CD4-positive, alpha-beta T cell treated with Interferon gamma for 1 hour (primary cell): ENCODE measurements at places on chromosomes 12 and 14.

- DNase-seq = no peak
Measured at GRCh38 chr12:9761419-9761781, 699 bp upstream of the CD69 start.

DNA sequence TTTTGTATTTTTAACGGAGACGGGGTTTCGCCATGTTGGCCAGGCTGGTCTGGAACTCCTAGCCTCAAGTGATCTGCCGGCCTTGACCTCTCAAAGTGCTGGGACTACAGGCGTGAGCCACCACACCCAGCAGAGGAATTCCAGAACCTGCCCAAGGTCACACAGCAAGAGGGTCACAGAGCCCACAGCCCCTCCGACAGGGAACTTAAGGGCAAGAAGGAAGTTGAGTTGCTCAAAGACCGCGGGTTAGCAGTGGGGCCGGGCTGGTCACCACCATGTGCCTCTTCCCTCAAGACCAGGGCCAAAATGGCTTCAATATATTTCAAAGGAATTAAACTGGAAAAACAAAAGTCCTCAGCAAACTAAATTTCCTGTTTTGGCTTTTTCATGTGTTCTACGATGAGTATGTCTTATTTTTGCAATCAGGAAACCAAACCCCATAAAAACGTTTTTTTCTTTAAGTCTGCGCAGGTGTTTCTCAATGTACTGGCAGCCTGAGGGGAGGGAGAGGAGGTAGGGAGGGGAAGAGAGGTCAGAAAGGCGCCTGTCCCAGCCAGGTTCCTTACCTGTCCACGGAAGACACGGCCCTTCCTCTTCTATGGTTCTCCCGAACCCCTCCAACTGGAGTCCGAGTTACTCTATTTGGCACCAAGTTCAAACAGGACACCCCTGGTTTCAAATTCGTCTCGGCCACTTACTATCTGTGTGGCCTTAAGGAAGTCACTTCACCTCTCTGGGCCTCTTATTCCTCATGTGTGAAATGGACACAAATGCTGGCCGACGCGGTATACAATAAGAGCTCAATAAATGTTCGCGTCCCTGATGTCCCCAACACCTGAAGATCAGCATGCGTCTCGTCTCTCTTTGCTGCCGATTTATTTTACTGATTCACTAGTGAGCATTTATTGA is 778 bp downstream of the SLC8B1 start:
- peak; percentile 9 for DNase-seq

DNA sequence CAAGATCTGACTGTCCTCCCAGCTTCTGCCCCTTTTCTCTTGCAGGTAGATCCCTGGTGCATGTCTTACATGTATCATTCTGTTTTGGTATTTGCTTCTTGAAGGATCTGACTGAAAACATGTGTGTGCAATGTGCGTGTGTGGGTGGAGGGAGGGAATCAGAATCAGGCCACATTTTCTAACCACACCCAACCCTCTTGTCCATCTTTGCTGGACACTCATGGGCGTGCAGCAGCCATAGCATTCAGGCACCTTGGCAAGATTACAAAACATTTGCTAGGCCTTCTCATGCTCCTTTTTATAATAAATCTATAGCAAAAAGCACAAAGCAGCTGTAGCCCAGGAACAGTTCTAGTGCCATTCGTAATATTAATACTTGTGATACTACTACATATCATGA is 233.6 kb upstream of the E2F7 start:
- DNase-seq = no peak

DNA sequence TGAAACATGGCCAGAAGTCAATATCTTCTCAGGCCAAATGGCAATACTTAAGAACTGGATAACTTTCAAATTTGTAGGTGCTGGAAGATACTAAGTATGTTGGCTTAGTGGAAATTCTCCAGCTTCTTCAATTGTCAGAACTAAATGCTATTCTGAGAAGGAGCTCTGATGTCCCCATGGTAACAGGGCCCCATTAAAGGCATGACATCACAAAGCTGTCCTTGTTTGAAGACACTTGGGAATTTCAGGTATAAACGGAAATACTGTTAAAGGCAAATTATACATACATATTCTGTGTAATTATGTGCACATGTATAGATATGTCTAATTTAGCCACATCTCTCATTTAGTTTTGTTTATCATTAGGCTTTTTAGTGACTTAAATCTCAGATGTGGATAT is 210.0 kb upstream of the SEL1L start:
- no peak for DNase-seq

DNA sequence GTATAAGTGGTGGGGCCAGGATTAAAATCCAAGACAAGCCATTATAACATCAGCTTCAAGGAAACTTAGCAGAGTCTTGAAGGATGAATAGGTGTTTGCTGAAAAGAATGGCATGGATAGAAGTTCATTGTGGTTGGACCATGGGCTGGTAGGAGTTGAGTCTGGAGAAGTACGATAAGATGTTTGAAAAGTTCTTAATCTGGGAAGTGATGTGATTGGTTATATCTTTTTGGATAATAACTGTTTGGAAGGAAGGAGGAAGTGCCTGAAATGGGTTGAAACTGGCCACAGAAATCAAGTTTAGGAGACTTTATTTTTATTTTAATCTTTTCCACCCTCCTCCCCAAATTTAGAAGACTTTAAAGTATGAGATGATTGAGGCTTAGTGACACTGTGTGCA is 4.9 kb downstream of the DENR start:
- no peak for DNase-seq

- no peak for DNase-seq
Measured at GRCh38 chr14:83491091-83491490, 1957.4 kb upstream of the SEL1L start.

DNA sequence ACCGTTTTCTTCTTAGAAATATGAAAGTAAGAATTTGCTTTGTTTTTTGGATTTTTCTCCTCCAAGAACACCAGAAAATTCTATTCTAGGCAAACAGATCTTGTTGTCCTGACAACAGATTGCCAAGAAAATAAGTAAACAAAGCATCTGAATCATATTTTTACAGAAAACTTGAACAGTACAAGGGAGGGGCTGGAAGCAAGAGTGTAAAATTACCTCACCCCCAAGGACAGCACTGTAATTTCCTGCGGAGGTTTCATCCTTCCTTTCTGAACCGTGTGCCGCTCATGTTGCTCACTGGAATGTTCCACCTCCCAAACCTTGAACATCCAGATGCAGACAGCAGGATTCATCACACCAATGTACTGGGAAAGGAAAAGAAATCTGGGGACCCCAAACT is 5.4 kb upstream of the CAMKK2 start:
- DNase-seq = no peak

DNA sequence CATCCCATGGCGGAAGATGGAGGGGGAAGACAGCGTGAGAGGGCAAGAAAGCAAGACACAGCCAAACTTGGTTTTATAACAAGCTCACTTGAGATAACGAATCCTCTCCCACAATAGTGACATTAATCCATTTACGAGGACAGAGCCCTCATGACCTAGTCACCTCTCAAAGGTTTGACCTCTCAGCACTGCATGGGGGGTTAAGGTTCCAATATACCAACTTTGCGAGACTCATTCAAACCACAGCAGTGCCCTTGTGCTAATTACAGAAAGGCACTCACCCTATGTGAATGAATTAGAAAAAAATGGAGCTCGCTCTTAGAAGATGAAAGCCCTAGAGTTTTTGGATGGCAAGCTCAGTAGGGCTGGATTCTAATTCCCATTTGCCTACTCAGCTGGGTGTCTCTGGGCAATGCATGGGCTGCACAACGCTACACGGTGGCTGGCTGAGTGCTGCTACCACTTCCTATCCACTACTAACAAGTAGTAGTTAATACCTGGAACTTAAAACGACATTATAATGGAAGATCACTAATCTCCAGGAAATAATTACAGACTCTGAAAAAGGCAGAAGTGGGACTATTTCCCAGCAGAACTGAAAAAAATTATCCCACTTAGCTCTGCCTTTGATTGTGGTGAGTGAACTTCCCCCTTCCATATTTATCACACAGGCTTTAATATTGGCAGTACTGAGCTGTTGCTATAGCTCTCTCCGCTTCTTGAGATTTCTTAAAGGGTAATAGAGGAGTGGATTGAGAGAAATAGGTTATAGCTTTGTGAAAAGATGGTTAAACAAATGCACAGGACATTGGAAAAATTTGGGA is 27.5 kb downstream of the TESPA1 start:
- no peak for DNase-seq

DNA sequence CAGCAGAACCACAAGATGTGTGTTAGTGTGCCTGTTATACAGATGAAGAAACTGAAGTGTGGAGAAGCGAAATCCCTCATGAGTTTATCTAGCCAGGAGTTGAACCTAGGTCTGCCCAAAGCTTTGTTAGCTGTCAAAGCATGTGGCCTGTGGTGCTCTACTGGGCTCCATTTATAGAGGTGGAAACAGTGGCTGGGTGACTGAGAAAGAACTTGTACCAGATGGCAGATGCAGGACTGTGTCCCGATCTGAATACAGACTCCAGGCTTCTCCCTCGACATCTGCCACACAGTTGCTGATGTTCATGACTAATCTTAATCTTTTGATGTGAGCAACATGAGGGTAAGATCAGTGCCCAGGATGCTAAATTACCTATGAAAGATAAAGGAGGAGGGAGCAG is 89.1 kb downstream of the C12orf75 start:
- DNase-seq = no peak

GRCh38 chr12:96183734-96184370 is 10.3 kb upstream of the ELK3 start:
- DNase-seq = no peak

DNA sequence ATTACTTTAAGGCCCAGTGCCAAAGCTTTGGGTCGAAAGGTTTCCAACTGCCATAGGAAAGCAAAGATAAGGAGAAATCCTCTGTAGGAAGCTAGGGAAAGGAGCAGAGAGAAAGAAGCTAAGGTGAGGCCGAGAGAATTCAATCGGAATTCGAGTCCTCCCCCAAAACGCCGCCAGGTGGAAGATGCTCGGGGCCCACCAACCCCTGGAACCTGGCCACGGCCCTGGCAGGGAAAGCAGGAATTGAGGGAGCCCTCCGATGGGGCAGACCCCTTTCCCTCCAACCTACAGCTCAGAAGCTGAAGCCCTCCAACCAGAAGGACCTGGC is 498 bp downstream of the GMFB start:
- no peak for DNase-seq

DNA sequence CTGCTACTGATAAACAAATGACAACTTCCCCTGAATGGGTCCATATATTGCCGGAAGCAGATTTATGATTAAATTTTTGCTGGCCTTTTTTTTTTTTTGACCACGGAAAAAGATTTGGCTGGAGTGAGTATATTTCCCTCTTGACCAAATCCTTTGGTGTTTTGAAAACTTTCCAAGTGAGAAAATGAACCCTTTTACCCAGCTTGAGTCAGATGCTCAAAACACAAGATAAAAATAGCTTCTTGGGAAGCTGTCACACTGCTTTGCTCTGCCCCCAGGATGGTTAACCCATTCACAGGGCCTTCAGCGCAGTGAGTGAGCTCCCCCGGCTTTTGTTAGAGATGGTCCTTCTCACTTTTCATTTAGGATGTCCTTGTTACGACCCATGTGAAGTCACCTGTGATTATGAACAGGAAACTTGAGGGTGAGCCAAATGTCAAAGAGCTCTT is 224.3 kb downstream of the PELI2 start:
- DNase-seq = no peak
